ENCODE measurements at places on chromosomes 13 and 19.

DNA sequence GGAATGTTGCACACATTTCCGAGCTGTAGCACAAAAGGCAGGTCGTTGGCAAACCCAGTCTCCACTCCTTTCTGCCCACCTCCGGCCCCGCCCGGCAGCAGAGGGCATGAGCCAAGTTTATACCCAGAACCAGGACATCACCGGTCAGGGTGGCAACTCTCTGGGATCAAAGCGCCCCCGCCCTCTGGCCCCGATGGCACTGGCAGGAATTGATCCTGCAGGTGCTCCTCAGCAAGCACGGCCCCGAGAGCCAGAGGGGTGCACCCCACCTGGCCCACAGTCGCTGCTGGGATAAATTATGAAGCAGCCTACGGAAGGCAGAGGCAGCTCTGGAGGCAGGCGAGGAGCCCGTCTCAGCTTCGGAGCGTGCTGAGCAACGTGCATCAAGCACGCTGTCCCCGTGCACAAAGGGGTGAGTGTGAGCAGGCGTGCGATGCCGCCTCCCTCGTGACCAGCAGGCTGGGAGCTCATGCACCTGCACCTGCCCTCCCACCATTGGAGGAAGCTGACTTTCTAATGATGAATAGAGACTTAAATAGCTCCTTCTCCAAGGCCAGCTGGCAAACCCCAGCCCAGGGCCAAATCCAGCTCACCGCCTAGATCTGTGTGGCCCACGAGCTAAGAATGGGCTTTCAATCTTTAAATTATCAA lies 25.7 kb downstream of the SHC2 start:
- no peak for DNase-seq

- no peak for DNase-seq
These were observed 274.6 kb downstream of the ENOX1 start for GRCh38 chr13:43512221-43512620.

DNA sequence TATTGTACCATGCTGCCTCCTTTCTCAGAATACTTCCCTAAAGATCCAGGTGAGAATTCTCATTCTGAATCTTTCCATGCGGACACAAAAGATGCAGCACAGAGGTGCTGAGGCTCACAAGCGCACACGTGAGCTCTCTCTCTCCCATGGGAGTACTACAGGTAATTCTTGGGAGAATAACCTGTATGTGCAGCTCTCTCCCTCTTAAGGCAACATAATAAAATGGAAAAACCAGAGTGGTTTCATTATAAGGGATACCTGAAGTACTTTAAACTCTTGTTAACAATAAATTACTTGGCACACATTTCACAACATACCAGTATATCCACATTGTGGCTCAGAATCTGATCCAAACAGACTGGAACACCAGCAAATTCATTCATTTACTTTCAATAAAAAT lies 40.4 kb downstream of the INTS6 start:
- DNase-seq: no peak

DNA sequence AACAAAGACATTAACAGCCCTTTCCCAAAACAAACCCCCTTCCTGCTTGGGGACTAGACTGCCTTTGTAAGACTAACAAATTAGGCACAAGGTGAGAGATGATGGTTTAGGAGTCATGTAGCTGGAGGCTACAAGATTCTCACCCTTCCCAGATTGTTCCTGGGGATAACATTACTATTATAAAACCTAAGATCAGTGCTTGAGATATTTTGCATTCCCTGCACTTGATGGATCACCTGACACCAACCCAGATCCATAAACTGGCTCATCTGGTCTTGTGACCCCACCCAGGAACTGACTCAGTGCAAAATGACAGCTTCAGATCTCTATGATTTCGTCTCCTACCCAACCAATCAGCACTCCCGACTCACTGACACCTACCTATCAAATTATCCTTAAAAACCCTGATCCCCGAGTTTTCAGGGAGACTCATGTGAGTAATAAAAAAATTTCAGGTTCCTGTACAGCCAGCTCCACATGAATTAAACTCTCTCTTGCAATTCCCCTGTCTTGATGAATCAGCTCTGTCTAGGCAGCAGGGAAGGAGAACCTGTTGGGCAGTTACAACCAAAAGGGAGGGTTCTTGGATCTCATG lies 2.4 kb upstream of the ZNF616 start:
- no peak for DNase-seq

DNA sequence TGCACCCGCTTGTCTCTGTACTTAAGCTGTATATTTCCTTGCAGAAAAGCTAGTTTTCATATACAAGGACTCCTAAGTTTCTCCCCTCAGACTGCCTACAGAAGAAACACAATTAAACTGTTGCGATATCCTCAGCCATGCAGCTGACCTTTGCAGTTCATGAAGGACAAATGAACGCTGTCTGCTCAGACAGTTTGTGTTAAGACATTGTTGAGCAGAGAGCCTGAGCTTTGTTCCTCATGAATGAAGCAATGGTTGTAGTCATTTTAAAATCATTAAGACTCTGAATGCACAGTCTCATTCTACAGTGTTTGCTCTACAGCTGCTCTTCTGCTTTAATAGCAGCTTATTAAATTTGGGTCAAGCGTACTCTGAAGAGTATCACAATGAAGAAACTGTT lies 23.2 kb upstream of the MAB21L1 start:
- DNase-seq: no peak

DNA sequence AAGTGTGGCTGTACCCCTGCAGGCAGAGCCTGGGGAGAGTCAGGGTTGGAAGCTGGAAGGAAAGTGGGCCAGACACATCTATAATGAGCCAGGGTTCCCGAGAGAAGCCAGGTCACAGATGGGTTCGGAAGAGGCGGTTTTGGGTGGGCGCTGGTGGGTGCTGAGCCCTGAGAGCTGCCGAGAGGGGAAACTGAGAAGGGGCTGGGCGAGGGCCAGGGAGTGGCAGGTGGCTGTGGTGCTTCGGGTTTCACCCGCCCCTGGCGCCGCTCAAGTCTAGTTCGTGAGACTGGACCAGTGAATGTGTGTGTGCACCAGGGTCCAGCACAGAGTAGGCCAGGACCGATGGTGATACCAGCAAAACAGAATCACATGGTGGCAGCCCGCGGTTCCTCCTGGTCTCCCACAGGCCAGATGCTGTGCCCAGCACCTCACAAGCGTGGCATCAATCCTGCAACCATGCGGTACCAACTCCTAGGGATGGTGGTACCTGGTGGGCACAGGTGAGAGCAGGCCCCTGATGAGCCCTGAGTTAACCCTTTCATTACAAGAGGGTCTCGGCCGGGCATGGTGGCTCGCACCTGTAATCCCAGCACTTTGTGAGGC lies 1.8 kb upstream of the LRRC4B start:
- DNase-seq: no peak

Measured in central memory CD8-positive, alpha-beta T cell (primary cell).